AG04450 (cell line): ENCODE measurements at places on chromosomes 12 and 14.

DNA sequence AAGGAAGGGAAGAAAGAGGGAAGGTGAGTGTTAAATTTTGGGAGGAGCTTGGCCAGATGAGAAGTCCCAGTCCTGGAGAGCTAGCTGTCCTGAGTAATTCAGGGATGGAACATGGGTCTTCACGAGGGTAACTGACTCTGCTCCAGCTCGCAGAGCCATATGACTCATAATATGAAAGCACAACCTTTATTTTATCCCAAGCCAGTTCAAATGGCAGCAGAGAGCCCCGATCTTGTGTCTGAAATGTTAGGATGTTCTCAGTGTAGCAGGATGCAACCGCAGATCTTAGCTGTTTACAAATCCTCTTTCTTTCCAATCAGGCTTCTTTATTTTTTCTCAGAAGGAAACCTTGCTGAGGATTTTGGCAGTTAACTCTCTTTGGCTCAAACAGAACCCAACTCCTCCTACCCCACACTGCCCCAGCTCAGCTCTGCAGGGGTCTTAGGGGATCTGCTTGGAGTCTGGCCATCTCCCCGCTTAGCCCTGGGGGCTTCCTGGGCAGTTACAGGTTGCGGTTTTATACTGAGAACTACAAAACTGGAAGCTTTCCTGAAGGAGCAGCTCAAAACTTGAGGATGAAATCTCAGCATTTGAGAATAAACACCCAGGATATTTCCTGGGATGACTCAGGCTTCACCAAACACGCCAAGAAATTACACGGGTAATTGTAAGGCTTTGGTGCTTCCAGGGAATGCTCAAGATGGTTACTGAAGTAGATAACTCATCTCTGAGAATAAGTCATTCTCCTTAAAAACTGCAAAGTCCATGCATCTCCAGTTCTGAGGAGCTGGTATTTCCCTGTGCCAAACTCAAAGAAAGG is 92.5 kb downstream of the VCPKMT start:
- no peak for DNase-seq

- DNase-seq, result no peak
Observed at GRCh38 chr12:106906715-106907114, 49.0 kb upstream of the TMEM263 start.

DNA sequence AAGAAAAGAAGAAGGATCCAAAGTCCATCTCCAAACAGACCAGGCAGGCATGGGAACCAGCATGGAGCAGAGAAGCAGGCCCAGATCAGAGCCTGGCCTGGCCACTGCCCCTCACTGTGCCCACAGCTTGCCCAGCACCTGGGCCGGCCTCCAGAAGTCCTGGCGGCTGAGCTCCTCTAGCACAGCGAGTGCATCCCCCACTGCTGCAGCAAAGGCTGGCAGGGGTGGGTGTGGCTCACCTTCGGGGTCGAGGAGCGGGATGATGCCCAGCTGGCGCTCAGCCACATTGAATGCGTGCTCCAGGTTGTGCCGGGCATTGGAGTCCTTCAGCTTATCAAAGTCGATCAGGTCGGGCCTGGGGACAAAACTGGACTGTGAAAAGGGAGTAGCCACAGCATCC is 78.7 kb downstream of the SPTB start:
- no peak for DNase-seq

DNA sequence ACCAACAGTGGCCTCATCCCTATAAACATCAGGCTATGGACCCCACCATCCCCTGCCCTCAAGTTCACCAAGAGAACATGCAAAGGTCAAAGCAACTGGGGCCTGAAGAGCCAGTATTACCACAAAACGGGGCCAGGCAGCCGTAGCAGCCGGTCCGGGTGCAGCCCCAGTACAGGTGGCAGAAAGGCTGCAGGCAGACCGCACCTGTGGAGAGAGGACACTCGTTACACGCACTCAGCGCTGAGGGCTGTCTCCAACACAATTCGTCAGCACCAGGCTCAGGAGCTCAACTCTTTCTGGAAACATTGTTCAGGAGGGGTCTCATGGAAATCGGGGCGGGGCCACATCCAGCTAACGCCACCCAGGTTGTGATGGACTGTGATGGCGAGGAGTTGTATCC is 19.9 kb upstream of the GOLGA3 start:
- DNase-seq, result no peak

- no peak for DNase-seq
Observed at GRCh38 chr14:105207460-105207901, 26.4 kb upstream of the NUDT14 start.

DNA sequence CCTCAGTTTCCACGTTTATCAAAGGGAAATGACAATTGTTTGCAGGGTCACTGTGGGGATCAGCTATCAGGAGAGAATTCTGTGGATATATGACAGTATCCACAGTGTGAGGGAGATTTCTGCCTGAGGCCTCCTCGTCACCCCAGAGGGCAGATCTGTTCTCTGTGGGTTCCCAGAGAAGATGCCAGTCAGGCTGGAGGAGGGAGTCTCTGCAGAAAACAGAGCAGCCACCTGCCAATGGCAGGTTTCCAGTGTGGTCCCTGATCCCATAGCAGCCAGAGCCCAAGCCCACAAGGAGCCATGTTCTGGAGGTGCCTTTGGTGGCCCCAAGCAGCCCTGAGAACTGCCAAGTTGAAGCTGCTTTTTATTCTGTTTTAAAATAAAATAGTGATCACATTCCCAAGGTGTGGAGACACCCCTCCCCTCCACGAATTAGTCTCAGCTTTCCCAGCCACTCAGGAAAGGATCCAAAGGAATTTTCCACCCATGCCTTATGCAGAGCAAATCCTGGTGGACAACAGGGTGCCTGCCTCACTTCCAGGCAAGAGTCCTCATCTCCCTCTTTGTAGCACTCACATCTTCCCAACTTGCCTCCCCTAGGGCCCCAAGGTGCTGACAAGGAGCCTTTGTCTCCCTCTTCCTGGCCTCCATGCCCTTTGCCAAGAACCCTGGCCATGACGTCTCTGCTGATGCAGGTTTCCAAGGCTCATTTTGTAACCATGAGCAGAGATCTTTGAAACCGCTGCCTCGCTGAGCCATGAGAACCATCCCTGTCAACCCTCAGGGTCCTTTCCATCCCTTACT is 20.4 kb downstream of the CMKLR1 start:
- DNase-seq, result no peak
